ENCODE measurements at places on chromosomes 5 and 9.

- DNase-seq = no peak
These were observed 22.4 kb upstream of the KIF12 start for GRCh38 chr9:114121227-114122135.

DNA sequence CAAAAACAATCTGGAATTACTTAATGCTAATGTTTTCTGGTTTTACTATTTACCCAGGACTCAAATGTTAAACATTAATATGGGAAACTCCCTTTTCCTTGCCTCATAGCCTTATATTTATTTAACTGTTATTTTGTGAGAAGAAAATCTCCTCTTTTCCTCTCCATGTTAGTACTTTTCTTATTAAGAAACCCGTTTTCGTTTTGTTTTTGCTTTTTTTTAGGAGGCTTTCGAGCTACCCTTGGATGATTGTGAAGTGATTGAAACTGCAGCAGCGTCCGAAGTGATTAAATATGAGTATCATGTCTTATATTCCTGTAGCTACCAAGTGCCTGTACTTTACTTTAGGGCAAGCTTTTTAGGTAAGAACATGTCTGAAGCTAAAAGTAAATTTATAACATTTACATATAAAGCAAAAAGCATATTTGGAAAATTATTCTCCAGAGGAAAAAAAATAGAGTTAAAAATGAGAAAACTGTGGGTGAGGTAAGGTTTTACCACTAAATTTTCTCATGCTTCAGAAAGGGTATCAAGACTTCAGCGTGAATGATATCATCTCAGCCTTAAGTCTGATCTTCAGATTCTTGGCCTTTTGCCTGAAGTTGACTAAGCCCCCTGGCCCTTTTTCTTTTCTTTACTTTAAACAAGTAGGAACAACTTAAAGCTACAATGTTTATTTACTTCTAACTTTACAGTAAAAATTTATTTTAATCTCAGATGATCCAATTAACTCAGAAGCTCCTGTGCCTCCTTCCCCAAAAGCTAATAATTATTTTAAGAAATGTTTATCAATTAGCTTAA lies 113.8 kb downstream of the RPS23 start:
- DNase-seq = no peak

DNA sequence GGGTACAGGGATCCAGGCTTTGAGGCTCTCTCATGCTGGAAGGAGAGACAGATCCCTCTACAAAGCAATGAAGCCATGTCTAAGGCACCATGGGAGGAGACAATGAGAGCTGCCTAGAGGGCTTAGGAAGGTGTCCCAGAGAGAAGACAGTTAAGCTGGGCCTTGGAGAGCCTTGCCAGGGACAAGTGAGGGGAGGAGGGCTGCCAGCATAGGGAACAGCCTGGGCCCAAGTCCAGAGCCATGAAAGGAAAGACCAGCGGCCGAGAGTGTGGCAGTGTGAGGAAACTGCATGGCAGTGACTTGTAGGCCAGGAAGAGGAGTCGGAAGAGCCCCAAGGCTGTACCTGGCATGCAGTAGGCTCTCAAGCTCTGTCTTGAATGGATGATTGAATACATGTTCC lies 88.5 kb downstream of the PSD2 start:
- no peak for DNase-seq

GRCh38 chr9:78103971-78104433 lies 72.4 kb upstream of the GNAQ start:
- no peak for DNase-seq

DNA sequence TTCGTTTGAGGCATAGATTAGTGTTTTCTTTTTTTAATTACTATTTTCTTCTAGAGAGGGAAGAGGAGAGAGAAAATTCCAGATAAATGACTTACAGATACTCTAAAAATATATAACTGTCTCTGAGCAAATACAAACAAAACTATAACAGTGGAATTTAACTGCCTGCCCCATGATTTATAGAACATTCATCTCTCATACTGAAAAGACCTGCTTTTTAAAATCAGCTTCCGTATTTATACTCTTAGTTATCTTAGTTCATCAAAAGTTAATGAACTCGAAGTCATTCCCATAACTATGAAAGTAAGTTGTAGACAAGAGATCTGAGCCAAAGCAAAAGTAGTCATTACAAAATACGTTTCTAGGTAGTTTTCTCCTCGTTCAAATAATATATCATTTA lies 123.8 kb upstream of the DMRT1 start:
- no peak for DNase-seq

DNA sequence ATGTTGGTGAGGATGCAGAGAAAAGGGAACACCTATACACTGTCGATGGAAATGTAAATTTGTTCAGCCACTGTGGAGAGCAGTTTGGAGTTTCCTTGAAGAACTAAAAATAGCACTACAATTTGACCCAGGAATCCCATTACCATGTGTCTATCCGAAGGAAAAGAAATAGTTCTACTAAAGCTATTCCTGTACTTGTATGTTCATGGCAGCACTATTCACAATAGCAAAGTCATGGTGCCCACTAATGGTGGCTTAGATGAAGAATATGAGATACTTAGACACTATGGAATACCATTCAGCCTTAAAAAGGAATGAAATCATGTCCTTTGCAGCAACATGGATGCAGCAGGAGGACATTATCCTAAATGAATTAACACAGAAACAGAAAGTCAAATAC lies 50.2 kb upstream of the CAST start:
- no peak for DNase-seq

- no peak for DNase-seq
These were observed 27.6 kb downstream of the COL15A1 start for GRCh38 chr9:98971168-98971914.

GRCh38 chr9:131668057-131668438 lies 71.8 kb downstream of the RAPGEF1 start:
- DNase-seq = no peak

DNA sequence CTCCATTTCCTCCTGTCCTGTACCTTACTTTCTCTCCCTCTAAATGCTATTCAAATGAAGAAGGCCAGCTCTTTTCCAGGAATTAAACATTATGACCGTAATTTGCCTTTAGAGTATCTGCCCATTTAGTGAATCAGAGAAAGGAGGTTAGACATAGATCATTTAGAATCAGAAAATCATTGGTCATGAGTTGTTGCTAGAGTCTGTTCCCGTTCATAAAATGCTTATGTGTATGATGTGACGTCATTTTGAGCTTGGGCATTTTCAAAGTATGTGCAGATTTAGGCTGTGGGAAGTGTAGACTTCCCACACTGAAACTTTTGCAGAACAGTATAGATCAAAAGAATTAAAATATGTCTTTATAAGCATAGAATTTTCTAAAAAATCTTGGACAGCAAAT lies 163.0 kb downstream of the ALDH1A1 start:
- DNase-seq = no peak

DNA sequence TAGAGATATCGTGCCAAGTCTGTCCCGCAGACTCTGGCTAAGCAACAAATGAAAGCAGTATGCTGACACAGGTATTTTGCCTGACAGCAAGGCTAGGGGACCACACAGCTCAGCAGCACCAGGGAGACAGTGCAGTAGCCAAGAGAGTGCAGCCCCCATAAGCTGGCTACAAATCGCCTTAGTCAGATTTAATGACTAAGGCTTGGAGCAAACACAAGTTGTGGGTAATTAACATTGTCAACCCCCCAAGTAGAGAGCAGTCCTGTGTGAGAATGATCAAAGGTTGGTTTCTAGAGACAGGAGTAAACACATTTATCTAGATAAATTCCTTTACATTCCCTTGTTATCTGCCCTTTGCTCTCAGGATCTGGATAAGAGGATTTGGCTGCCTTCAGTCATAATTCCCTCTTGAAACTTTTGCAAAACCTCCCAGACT lies 1434.5 kb upstream of the CDH6 start:
- DNase-seq = no peak

GRCh38 chr9:109442716-109443115 lies 55.4 kb downstream of the PTPN3 start:
- no peak for DNase-seq

DNA sequence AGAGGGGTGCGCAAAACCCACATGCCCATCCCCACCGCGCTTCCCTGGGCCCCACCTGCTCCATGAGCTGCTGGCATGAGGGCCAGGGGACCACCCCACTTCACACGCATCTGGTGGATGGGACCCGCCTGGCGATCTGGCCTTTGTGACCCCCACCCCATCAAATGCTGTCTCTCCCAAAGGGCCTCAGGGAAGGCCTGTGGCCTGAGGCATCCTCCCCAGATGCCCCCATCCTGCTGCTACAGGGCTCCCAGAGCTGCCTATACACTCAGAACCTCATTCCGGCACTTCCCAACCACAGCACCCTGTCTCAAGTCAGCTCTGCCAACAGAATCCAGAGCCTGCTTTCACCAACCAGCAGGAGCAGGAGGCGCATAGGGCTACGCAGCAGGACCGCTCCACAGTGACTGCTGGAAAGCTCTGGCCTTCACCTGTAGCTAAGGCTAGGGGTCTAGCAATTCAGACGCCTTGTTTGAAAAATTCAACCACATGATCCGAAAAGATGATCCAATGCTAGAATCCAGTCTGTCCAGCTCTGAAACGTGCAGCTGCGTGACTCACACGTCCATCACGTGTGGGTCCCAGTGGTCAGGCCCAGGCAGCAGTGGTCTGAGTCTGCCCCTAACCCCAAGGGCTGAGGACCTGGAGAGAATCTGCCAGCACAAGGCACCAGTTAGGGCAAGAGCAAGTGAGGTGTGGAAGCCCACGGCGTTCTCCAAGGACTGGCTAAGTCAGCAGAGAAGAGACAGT lies 1.4 kb upstream of the SNAPC4 start:
- no peak for DNase-seq

DNA sequence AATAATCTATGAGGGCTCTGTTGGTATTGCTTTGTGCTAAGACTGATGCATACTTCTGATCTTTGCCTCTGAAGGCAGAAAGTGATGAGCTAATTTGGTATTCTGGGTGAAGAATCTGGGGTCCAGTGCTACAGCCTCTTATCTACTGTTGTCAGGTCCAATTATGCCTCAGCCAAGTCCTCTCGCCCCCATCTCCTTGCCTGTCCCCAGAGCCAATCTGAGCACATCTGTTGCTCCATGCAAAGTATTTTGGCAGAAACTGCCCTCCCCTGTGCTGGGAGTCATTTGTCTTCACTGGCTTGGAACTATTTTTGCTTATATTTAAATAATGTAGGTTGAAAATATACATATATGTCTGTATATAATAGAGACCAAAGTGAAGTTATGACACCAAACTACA lies 23.4 kb downstream of the LSM11 start:
- no peak for DNase-seq

- DNase-seq = no peak
These were observed 15.3 kb upstream of the SEC16A start for GRCh38 chr9:136497916-136498695.

- DNase-seq = no peak
These were observed 11.1 kb upstream of the ESM1 start for GRCh38 chr5:54996466-54996865.

GRCh38 chr5:158899792-158900191 lies 199.9 kb downstream of the EBF1 start:
- no peak for DNase-seq

DNA sequence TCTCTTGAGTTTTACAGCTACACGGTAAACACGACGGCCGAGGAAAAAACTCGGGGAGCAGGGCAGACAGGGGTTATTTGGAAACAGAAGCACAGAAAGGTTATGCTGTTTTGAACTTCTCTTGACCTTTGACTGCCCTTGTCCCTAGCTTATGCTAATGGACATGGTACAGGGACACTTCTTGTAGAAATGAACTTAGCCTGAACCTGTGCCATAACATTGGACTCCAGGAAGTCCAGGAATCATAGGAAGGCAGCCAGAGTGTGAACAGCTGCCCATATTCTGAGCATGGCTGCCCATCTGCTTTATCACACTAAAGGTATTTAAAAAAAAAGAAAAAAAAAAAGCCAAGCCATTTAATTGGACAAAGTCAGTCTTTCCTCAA lies 46.1 kb downstream of the NR6A1 start:
- DNase-seq = no peak

GRCh38 chr9:17081814-17082213 lies 53.0 kb upstream of the CNTLN start:
- no peak for DNase-seq

DNA sequence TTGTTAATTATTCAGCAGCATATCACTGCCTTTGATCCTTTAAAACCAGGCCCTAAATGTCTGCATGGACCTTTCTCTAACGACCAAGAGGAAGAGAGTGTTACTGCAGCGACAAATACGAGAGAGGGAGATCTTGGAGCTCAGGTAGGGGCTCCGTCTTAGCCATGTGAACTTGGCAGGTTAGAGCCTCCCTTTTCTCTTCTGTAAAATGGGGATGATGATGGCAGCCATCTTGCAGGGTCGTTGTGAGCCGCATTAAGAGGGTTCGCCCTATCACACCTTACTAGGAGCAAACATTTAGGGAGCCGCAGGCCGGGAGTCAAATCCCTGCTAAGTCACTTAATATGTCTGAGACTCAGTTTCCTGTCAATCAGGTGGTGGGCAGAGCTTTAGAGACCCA lies 1.6 kb downstream of the ENG start:
- DNase-seq = no peak

DNA sequence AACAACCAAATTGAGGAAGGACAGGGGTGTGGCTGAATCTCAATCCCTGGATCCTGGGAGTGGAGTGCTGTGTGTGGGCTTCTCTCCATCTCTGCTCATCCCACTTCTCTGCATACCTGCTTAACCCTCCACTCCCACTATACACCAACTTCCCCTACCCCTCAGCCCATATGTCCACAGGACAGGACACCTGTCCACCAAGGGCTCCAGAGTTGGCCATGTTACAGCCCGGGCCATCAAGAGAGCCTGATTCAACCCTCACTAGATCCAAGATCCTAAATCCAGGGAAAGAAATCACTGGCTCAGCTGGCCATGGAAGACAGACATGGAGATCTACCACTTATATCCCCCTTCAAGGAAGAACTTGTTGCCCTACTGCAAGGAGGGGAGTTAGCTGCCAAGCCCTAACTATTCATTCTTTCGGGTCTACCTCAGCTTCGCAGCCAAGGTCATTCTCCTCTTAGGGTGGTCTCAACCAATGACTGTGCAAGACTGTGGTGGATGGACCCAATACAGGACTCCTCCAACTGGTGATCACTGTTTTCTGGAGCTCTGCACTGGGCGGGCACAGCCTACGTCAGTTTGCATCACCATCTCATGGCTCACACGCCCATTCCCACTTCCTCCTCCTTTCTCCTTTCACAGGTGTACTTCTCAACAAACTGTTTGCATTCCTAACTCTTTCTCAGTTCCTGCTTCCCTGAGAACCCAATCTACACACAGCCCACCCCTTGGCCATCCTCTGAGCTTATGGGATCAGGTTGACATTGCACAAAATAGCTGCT lies 53.7 kb upstream of the ZBTB43 start:
- DNase-seq = no peak

- DNase-seq = no peak
These were observed 48.5 kb downstream of the SIL1 start for GRCh38 chr5:139149477-139150199.

DNA sequence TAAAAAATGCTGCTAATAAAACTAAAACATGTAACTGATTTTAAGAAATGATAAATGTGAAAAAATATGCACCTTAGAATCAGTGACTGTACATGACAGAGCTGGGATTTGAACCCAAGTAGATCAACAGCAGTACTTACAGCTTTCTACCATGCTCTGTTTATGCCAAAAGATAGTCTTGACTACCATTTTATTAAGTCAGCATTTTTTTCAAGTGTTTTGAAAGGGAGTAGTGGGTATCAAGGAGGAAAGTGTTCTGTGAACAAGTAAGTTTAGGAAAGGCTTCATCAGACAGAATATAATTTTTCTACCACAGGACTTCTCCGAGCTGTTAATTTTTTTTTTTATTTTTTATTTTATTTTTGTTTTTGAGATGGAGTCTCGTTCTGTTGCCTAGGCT lies 180.4 kb upstream of the GLRA1 start:
- no peak for DNase-seq
